ENCODE measurements at places on chromosomes 12 and 14. TPM values are rescaled to one million over a fixed set of nuclear protein-coding genes. Genes with fewer than 3 reads are reported as not detected.

DNA sequence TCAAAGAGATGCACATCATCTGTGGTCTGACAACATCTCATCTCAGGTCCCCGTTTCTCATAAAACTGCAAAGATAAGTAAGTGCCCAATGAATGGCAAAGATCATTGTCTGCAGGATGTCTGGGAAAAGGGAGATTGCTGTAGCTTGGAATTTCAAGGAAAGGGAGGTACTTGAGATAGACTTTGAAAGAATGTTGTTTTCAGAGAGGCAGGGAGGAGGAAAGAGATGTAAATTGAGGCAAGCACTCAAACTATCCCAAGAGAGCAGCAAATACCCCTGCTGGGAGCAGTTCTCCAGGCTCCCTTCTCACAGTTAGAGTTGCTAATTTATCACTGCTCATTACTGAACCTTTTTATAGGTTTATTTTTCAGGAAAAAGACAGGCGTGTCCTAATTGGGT lies 107.1 kb downstream of the MYRFL start:
- H3K4me3 ChIP-seq, result no peak overlapping the region
- no peaks in the 10 kb centered on the region for H3K36me3 ChIP-seq
- H3K27me3 ChIP-seq, result no peaks in the 10 kb centered on the region
- H3K4me1 ChIP-seq, result no peaks in the 10 kb centered on the region
- no peak for DNase-seq

DNA sequence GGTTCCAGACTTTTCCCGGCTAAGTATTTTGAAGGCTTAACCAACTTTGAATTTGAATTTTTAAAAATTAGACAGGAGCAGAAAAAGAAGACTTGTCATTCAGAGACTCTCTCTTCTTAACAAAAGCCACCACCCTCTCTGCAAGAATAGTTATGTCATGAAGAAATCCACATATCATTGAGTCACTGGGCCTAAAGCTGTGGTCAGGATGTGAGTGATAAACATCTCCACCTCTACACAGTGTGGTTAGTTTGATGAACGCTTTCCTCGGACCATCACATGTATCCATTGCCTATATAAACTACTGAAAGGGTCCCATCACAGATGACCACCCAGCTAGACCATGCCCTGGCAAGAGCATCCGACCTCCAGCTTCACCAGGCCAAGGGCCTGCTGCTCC lies 226.1 kb downstream of the KSR2 start:
- no peaks in the 10 kb centered on the region for H3K36me3 ChIP-seq
- H3K4me1 ChIP-seq, result no peaks in the 10 kb centered on the region
- no peak overlapping the region for H3K4me3 ChIP-seq
- no peak for DNase-seq
- H3K27me3 ChIP-seq, result no peaks in the 10 kb centered on the region
- no peak overlapping the region for H3K27ac ChIP-seq

DNA sequence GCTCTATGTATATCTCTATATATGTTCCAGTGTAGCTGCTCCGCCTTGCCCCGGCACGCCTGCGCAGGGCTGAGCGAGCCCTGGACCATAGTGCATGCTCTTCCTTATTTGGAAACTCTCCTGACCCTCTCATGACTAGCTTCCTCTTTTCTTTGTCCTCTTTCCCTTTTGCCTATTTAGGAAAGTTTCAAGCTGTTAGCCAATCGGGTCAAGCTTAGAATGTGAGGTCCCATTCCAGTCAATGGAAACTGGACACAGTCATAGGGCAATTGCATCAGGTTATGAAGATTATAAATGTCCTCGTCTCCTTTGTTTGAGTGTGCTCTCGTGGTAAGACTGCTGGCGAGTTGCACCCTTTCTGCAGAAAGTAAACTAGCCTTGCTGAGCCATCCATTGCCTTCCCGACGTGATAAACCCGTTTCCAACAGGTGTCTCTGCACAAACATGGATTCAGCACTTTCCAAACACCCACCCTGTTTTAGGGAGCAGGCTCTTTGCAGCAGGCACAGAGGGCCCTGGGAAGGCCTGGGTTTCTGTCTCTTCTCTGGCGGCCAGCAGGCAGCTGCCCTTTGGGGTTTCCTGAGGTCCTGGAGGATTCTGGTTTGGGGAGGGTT lies 30.9 kb downstream of the CCDC92 start:
- DNase-seq, result no peak
- H3K4me3 ChIP-seq, result no peak overlapping the region
- no peaks in the 10 kb centered on the region for H3K36me3 ChIP-seq
- no peak overlapping the region for H3K27ac ChIP-seq
- H3K4me1 ChIP-seq, result no peaks in the 10 kb centered on the region
- H3K27me3 ChIP-seq, result no peaks in the 10 kb centered on the region

- no peak overlapping the region for H3K27ac ChIP-seq
- peaks cover 5% of the 10 kb centered on the region for H3K4me1 ChIP-seq
- H3K4me3 ChIP-seq, result no peak overlapping the region
- H3K27me3 ChIP-seq, result no peaks in the 10 kb centered on the region
These were observed 38.0 kb upstream of the FKBP4 start for GRCh38 chr12:2756756-2757155.

GRCh38 chr12:29072631-29073030 lies 76.4 kb upstream of the FAR2 start:
- no peak overlapping the region for H3K4me3 ChIP-seq
- no peaks in the 10 kb centered on the region for H3K36me3 ChIP-seq
- no peak overlapping the region for H3K27ac ChIP-seq
- H3K27me3 ChIP-seq, result no peaks in the 10 kb centered on the region

The RCOR1 gene
- 18.3 TPM for total RNA-seq

- no peaks in the 10 kb centered on the region for H3K27me3 ChIP-seq
- H3K4me1 ChIP-seq, result no peaks in the 10 kb centered on the region
- H3K27ac ChIP-seq, result no peak overlapping the region
These were observed 20.4 kb upstream of the FBXO33 start for GRCh38 chr14:39452680-39453079.

The HRK gene
- total RNA-seq, result not detected

- H3K4me3 ChIP-seq, result no peak overlapping the region
- DNase-seq, result no peak
- H3K36me3 ChIP-seq, result no peaks in the 10 kb centered on the region
- no peak overlapping the region for H3K27ac ChIP-seq
These were observed 81.5 kb downstream of the PPP2R5C start for GRCh38 chr14:101843038-101843437.

DNA sequence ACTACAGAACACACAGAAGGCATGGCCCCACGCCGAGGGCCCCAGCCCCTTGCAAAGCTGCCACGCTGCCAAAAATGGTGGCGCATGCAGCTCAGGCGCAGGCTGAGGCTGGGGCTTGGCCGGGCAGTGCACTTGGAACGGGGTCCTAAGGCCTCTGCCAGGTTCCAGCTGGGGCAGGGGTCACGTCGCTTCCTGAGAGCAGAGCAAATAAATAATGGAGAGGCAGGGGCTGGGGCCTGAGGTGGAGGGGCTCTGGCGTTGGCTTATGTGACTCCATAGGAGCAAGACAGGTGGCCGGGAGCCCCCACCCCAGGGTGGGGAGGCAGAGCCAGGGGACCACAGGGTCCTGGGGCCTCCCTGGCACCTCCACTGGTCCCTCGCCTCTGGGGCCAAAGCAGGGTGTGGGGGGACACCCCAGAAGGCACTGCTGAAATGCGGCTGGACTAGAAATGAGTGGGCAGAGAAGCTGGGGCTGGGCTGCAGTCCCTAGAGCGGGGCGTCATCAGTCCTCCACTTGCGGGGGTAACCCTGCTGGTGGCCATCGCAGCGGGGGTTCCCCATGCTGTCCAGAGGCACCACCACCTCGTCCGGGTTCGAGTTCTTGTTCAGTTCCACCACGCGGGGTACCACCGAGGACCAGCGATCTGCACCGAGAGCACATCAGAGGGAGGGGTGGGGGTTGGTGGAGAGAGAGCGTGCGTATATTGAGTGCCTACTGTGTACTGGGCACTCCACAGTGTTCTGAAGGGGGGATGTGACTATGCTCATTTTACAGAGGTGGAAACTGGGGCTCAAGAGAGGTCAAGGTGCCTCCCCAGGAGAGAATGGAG lies 49.8 kb downstream of the TRPV4 start:
- H3K4me1 ChIP-seq, result no peaks in the 10 kb centered on the region
- H3K27me3 ChIP-seq, result no peaks in the 10 kb centered on the region
- H3K27ac ChIP-seq, result no peak overlapping the region
- no peak overlapping the region for H3K4me3 ChIP-seq
- DNase-seq, result no peak
- H3K36me3 ChIP-seq, result no peaks in the 10 kb centered on the region
